ENCODE measurements at places on chromosomes 3 and 15. TPM values are rescaled to one million over a fixed set of nuclear protein-coding genes. Genes with fewer than 3 reads are reported as not detected.
A peak's percentile ranks its signal among the peaks of the same experiment; 100 is the strongest.

- no peaks in the 10 kb centered on the region for H3K27me3 ChIP-seq
- no peak overlapping the region for H3K4me3 ChIP-seq
- DNase-seq, result no peak
- no peak overlapping the region for H3K27ac ChIP-seq
- no peaks in the 10 kb centered on the region for H3K4me1 ChIP-seq
- H3K36me3 ChIP-seq, result no peaks in the 10 kb centered on the region
Measured at GRCh38 chr3:97257942-97258697, 443.7 kb downstream of the EPHA6 start.

DNA sequence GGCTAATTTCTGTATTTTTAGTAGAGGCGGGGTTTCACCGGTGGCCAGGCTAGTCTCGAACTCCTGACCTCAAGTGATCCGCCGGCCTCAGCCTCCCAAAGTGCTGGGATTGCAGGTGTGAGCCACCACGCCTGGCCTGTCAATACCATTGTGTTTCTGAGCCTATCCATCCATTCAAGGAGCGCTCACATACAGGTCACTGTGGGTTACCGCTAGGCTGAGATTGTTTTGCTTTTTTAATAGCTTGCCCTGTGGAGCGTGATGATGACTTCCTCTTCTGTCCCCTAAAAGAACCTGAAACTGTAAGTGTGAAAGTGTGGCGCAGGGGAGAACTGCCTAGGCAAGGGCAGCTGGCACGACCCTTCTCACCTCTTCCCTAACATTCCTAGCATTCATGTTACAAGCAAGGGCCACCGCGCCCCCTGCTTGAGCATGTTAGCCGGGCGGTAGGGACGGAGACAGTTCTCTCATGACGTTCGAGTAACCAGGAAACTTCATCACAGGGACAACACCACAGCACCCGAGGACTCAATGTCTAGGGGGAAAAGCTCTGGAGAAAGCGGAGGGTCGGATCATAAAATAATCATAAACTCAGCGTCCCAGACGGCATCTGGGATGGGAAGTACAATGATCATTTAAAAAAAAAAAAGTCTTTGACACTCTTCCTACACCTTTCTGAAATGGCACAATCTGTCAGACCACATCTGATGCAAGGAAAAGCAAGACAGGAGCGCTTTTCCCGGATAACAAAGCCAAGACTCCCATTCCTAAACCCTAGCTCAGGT is 790 bp downstream of the LAMP3 start:
- peak overlapping the region; percentile 65 for H3K4me3 ChIP-seq
- no peaks in the 10 kb centered on the region for H3K36me3 ChIP-seq
- H3K27me3 ChIP-seq, result no peaks in the 10 kb centered on the region
- peak; percentile 37 for DNase-seq
- H3K27ac ChIP-seq, result peak overlapping the region; percentile 78

GRCh38 chr3:41140242-41140641 is 59.1 kb upstream of the CTNNB1 start:
- no peak overlapping the region for H3K4me3 ChIP-seq
- no peaks in the 10 kb centered on the region for H3K4me1 ChIP-seq
- no peak for DNase-seq
- H3K36me3 ChIP-seq, result no peaks in the 10 kb centered on the region
- H3K27ac ChIP-seq, result no peak overlapping the region

DNA sequence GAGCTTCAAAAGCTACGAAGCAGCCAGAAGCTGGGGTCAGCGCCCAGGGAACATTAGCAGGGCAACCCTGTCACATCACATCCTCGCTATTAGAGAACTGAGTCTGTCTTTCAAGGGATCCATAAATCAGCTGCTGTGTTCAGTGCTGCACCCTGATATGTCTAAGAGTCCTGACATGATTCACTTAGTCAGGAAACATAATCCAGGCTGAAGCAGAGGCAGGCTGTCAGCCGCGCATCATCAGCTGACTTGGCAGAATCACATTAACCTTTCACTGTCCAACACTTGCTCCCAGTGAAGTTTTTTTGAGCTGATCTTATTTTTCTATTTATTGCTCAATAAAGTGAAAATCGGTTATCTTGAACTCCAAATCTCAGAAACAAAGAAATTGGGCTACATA is 23.5 kb downstream of the MYH15 start:
- H3K27ac ChIP-seq, result no peak overlapping the region
- H3K4me1 ChIP-seq, result no peaks in the 10 kb centered on the region
- H3K27me3 ChIP-seq, result no peaks in the 10 kb centered on the region
- DNase-seq, result no peak
- H3K4me3 ChIP-seq, result no peak overlapping the region
- H3K36me3 ChIP-seq, result no peaks in the 10 kb centered on the region

- peaks cover 4% of the 10 kb centered on the region for H3K36me3 ChIP-seq
- no peak overlapping the region for H3K27ac ChIP-seq
- H3K4me1 ChIP-seq, result peaks cover 10% of the 10 kb centered on the region
- no peak for DNase-seq
- no peak overlapping the region for H3K4me3 ChIP-seq
Measured at GRCh38 chr3:39401983-39402382, 4.5 kb upstream of the RPSA start.

The LACTB gene
- 31.5 TPM for total RNA-seq

The ACP3 gene
- total RNA-seq, result 11.2 TPM
